KG1 (cell line): ENCODE measurements at places on chromosomes 5 and 9.

GRCh38 chr5:64603676-64604075 is 86.6 kb upstream of the SHISAL2B start:
- no peak for DNase-seq

GRCh38 chr9:95605101-95605500 is 88.3 kb upstream of the PTCH1 start:
- no peak for DNase-seq

DNA sequence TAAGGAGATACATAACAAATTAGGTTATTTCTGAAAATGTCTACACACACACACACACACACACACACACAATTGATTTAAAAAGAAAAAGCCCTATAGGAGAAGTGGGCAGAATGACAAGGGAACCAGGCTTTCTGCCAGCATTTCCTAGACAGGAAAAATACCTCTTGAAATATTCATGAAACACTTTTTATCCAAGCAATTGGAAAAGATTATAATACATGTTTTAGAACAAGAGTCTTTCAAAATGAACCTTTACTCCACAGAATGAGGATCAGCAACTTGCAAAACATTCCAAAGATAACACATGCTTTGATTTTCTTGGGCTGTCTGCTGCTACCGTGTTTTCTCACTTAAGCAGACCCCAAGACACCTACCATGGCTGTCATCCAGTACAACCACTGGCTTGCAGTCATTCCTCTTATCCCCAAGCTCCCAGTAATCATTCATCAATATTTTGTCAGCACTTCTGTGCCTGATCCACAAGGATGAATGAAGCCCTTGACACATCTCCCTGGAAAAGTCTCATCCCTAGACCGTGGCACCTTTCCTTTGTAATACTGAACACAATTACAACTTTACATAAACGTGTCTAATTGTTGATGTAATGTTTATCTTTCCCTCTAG is 717.1 kb upstream of the ZNF608 start:
- no peak for DNase-seq

DNA sequence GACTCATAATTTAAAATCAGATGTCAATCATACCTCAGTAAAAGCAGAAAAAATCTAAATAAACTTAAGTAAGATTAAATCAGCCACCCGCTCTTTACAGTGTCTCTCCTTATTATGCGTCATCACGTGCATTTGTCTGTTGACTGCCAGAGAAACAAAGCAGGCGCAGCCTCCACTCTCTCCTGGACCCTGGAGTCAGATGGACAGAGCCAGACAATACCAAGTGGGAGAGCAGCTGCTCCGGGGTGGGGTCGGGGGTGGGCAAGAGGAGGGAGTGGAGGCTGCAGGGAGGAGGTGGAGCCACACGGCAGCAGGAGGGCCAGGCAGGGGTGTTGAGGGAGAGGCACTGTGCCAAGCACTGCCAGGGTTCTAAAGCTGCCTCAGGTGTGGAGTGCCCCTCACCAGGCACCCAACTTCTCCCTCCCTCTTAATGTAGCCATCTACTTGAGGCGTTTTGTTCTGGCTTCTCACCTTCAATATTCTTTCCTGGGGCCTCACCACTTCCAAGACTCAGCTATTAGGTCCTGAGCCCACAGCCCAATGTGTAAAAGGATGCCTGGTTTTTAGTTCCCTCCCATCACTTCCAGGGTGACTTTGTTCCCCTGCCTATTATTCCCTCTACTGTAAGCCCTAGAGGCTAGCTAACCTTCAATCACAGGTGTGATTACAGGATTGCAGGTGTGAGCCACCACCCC is 96.3 kb downstream of the GLDC start:
- DNase-seq = no peak

DNA sequence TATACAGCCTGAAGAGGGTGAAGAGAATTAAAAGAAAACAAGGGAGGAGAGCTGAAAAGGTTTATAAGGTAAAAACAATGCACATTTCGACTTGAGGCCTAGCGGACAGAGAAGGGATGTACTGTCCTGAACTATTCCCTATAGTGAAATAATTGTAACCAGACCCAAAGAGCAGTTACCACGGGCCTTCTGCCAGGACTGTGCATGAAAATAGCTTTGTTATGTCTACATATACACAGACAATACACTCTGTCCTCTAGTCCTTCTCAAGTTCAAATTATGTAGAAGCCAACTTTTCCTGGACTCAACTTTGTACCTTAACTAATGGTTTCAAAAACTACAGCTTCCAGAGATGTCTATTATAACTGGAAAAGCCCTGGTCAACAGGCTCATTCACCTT is 223.7 kb downstream of the PCSK5 start:
- no peak for DNase-seq
